Osteocyte (in vitro differentiated cells): ENCODE measurements at places on chromosomes 16 and 17. TPM values are rescaled to one million over a fixed set of nuclear protein-coding genes. Genes with fewer than 3 reads are reported as not detected.

DNA sequence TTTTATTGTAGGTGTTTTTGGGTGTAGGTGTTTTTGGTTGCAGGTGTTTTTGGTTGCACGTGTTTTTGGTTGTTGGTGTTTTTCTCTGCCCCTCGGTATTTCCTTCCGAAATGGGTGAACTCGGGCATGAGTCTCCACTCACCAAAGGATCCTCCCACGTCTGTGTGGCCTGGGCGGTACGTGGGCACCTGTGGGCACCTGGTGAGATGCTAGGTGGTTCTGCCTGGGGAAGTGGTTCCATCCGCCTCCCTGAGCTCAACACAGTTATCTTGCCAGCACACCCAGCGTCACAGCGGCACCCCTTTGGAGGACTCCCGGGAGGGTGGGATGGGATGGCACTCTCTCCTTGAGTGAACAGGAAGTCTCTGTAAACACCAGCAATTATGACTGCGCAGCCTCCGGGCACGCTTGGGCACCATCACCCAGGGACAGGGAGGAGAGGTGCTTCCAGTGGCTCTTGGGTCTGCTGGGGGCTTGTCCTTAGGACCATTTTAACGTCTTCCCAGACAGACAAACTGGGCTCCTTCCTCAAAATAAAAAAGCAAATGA lies 29.8 kb downstream of the COX4I1 start:
- no peak for DNase-seq

DNA sequence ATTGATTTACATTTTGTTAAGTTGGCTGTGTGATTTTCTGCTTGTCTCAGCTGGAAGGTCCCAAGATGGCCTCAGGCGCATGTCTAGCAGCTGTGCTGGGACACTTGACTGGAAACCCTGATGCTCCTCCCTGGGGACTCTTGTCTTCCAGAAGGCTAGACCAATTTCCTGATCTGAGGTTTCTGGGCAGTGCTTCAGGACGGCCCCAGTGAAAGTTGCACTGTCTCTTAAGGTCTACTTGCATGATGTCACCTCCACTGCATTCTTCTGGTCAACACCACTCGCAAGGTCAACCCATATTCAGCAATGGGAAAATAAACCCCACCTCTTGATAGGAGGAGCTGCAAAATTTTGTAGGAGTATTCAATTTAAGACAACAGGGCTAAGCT lies 116.0 kb downstream of the SALL1 start:
- no peak for DNase-seq

Gene NPEPPS
- 130 and 139 TPM in 2 replicates for total RNA-seq

DNA sequence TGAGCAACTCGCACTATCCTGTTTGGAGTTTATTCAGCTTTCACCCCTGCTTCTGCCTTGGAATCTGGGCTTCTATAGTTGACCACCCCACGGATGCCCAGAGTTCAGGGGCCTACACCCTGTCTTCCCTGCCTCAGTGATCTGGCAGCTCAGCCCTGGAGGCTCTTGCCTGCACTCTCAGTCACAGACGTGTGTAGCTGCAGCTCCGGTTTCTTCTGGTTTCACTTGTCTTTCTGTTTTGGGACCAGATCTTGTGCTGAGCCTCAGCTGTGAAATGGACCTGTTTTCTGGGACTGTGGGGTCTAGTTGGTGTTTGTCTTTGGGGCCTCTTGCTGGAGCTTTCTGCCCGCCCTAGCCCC lies 5.8 kb downstream of the GPT2 start:
- no peak for DNase-seq

- DNase-seq: no peak
Observed at GRCh38 chr17:69176457-69176795, 34.7 kb upstream of the ABCA6 start.

Gene KRTAP4-5
- total RNA-seq: not detected in 2 replicates

Gene FA2H
- total RNA-seq: not detected in 2 replicates

Gene SHISA6
- total RNA-seq: 0.05 TPM in 1 of 2 replicates, not detected in the other

- no peak for DNase-seq
Observed at GRCh38 chr17:55575058-55575636, 63.9 kb upstream of the SMIM36 start.

GRCh38 chr16:7227229-7227721 lies 105.4 kb upstream of the RBFOX1 start:
- no peak for DNase-seq
